ENCODE measurements at places on chromosomes 6 and 20.

DNA sequence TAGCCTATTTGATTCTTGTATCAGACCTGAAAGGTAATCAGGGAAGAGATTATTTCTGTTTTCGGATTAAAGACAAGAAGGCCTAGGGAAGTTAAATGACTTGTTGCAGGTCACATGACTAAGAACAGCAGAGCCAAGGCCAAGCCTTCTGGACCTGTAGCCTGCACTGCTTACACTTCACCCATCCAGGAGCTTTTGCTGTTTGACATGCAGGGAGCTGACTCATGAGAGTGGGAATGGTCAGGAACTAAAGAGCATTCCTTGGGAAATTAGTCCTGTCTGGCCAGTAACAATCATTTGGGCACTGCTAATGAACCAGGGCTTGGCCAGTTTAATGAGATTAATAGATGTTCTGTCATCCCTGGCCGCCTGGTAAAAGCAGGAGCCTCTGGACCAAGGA lies 46.8 kb downstream of the EIF2S2 start:
- no peak for DNase-seq

GRCh38 chr6:10343320-10343719 lies 71.6 kb downstream of the TFAP2A start:
- no peak for DNase-seq

DNA sequence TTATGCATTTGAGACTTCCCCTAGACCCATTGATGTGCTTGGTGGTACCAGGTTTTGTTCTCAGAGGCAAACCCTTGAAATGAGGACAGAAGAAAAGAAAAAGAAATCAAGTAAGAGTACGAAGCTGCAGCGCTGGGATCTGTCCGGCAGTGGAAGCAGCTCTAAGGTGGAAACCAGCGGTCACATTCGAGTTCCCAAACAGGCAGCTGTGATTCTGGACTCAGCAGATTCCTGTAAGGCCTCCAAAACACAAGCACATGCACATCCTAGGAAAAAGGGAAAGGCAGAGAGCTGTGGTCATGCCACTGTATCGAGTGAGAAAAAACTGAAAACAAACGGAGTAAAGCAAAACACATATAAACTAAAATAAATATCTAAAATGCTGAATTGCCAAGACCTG lies 4.5 kb downstream of the FAM217B start:
- DNase-seq = no peak

- DNase-seq = no peak
Observed at GRCh38 chr20:10558635-10559187, 115.1 kb downstream of the JAG1 start.

GRCh38 chr6:41216616-41217015 lies 11.5 kb upstream of the TREML4 start:
- DNase-seq = no peak

GRCh38 chr20:54170963-54171362 lies 2.8 kb downstream of the CYP24A1 start:
- no peak for DNase-seq

- no peak for DNase-seq
Observed at GRCh38 chr6:34726055-34726454, 29.5 kb upstream of the ILRUN start.
